ENCODE measurements at places on chromosomes 3 and 15. TPM values are rescaled to one million over a fixed set of nuclear protein-coding genes. Genes with fewer than 3 reads are reported as not detected.

The ADAMTS17 gene
- total RNA-seq = 0.55 TPM

The GATA2 gene
- 3.9 TPM for total RNA-seq

The SHC4 gene
- total RNA-seq = 1.1 TPM

The ONECUT1 gene
- 25.0 TPM for total RNA-seq

The CCR5 gene
- total RNA-seq = not detected

The APOD gene
- not detected for total RNA-seq

The GPR176 gene
- total RNA-seq = 43.6 TPM

The STRC gene
- 0.03 TPM for total RNA-seq

The WNT5A gene
- total RNA-seq = 15.7 TPM
